ENCODE measurements at places on chromosomes 5 and 9. TPM values are rescaled to one million over a fixed set of nuclear protein-coding genes. Genes with fewer than 3 reads are reported as not detected.
A peak's percentile ranks its signal among the peaks of the same experiment; 100 is the strongest.

Gene TAS2R1
- not detected for total RNA-seq

Gene FOXD4
- not detected for total RNA-seq

Gene TPPP
- 0.13 TPM for total RNA-seq

Gene ZBTB5
- total RNA-seq = 8.3 TPM

Gene IL9
- not detected for total RNA-seq

Gene RLN2
- total RNA-seq = not detected

Gene GCNT4
- total RNA-seq = 2.8 TPM

Gene NTNG2
- 2.5 TPM for total RNA-seq

Gene MACIR
- total RNA-seq = 36.3 TPM

Gene ARL14EPL
- not detected for total RNA-seq

DNA sequence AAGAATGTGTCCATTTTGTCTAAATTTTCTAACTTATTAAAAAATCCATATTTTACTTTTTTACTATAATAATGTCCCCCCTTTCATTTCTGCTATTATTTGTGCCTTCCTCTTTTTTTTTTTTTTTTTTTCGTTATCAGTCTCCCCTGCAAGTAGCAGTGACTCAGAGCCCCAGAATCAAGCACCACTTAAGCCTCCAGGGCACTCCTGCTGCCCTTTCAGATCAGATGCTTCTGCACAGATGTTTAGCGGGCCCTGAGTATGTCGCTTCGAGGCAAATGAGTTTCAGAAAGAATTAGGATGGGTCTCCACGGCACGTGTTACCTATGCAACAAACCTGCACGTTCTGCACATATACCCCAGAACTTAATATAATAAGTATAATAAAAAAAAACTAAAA, 11.7 kb downstream of the MED7 start:
- H3K27me3 ChIP-seq = no peaks in the 10 kb centered on the region
- DNase-seq = no peak
- no peak overlapping the region for H3K4me3 ChIP-seq
- H3K27ac ChIP-seq = no peak overlapping the region
- no peaks in the 10 kb centered on the region for H3K4me1 ChIP-seq

GRCh38 chr9:118303216-118303615, 599.0 kb downstream of the TLR4 start:
- H3K27me3 ChIP-seq = no peaks in the 10 kb centered on the region
- H3K4me3 ChIP-seq = no peak overlapping the region
- no peaks in the 10 kb centered on the region for H3K4me1 ChIP-seq
- no peak overlapping the region for H3K27ac ChIP-seq

DNA sequence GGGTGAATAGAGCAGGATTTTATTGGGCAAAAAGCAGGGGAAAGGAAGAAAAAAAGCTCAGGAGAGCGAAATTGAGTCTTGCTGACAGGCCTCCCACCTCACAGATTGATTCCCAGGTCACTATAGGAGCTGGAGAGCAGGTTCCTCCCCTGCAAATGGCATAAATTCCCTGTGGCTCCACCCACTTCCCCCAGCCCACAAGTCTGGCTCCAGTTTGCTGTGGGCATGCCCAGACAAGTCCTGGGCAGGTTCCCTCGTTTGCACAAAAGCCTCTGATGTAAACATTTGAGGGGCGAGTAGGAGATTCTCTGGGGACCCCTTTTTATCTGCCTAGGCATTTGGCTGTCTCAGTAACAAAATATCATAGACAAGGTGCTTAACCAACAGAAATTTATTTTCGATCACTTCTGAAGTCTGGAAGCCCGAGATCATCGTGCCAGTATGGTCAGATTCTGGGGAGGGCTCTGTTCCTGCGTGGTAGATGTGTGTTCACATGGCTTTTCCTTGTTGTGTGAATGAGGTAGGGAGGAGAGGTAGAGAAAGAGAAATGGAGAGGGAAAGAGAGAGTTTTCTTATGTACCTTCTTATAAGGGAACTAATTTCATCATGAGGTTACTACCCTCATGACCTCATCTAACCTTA, 614.5 kb downstream of the MAT2B start:
- no peaks in the 10 kb centered on the region for H3K4me1 ChIP-seq
- H3K36me3 ChIP-seq = no peaks in the 10 kb centered on the region
- no peak overlapping the region for H3K27ac ChIP-seq
- no peak overlapping the region for H3K4me3 ChIP-seq
- DNase-seq = peak; percentile 19

DNA sequence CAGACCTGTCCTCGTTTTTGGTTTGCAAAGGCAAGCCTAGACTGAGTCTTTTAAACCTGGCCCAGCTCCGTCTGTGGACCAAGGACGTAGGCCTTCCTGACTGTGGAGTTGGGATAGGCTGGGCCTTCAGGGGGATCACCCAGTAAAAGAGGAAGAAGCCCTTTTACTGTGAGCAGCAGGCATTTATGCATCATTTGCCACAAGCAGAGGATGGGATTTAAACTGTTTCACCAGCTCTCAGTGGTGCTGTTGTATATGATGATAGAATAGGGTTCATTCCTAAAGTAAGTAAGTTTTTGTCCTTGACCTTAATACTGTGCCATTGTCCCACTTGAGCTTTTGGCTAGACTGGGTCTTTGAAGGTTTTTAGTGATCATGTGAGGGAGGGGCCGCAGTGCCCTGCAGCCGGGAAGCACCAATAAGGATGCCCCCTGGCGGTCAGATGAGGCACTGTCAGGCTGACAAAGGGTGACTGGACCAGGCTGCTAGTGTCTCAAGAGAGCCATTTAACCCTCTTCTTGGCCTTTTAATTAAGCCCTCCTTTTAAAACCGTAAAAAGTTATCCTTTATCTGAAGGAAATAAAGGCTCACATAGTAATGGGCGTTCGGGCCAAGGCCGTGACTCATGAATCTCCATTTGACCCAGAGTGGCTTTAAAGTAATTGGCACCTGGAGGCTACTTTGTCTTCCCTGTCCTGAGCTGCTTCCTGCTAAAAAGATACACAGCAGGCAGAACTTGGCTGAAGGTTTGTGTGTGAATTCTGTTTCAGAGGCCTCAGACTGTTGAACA, 74.0 kb downstream of the UBAP1 start:
- H3K27me3 ChIP-seq = no peaks in the 10 kb centered on the region
- H3K36me3 ChIP-seq = peaks cover 14% of the 10 kb centered on the region
- peak overlapping the region; percentile 89 for H3K27ac ChIP-seq
- peak; percentile 76 for DNase-seq
- peaks cover 42% of the 10 kb centered on the region for H3K4me1 ChIP-seq
- no peak overlapping the region for H3K4me3 ChIP-seq

DNA sequence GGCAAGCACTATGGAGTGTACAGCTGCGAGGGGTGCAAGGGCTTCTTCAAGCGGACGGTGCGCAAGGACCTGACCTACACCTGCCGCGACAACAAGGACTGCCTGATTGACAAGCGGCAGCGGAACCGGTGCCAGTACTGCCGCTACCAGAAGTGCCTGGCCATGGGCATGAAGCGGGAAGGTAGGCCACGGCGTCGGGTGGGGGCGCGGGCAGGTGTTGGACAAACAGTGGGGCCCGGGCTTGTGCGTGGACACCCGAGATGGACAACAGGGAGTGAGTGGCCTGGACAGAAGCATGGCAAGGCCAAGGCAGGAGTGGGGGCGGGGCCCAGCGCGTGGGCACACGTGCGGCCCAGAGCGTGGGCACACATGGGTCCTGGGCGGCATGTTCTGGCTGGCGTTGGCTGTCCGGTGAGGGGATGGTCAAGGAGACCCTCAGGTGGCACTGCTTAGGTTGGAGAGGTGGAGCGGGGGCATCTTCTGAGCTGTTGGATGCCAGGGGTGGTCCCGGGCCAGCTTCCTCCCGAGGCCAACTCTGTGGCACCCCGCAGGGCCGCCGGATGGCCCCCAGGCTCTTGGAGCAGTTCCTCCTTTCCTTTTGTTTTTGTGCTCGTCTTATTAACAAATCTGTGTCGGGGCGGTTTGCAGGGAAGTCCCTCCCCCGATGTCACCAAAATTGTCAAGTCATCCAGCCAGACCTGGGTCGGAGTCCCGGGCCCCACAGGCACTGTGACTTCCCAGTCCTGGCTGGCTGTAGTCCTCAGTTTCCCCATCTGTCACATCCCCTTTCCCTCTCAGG, 82.9 kb downstream of the RXRA start:
- H3K27ac ChIP-seq = no peak overlapping the region
- H3K36me3 ChIP-seq = no peaks in the 10 kb centered on the region
- H3K27me3 ChIP-seq = no peaks in the 10 kb centered on the region
- no peak for DNase-seq
- no peak overlapping the region for H3K4me3 ChIP-seq

DNA sequence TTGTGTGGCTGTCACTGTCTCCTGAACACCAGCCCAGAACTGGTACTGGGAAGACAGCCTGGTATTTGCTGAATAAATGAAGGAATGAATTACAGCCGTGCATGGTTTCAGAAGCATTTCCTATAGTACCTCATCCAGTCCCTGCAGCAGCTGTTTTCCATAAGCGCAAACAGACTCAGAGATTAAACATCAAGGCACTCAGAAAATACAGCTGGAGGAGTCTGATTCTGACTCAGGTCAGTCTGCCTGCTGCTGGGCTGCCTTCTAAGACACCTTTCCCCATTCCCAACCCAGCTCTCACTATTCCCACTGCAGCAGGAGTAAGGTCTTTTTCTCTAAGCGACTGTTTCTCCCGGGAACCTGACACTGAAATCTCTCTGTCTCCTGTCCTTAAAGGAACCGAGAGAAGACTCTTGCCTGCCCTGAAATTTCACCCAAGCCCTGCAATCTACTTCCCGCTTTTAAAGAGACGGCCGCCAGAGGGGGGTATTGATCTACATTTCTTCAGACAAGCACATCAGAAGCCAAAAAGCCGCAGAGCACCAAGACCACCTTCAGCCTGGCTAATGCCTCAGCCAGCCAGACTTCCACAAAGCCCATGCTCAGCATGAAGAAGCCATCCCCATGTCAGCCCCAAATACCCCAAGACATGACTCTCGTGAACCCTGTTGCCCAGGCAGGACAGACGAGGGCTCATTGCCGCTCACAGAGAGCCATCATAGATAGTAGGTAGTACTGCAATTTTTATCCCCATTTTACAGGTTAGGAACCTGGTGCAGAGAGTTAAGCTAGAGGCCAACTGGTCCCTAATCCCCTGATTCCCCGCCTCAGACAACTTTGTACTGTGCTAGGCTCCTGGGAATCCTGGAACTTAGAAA, 5.4 kb upstream of the FOXI1 start:
- no peak overlapping the region for H3K27ac ChIP-seq
- 0 out of 2 replicates have a peak, but pooled peaks cover 6% of the 10 kb centered on the region for H3K4me1 ChIP-seq
- DNase-seq = peak; percentile 79
- no peaks in the 10 kb centered on the region for H3K36me3 ChIP-seq
- H3K27me3 ChIP-seq = no peaks in the 10 kb centered on the region
- no peak overlapping the region for H3K4me3 ChIP-seq

GRCh38 chr9:126611193-126611591, 2.5 kb upstream of the LMX1B start:
- H3K27ac ChIP-seq = no peak overlapping the region
- peaks cover 33% of the 10 kb centered on the region for H3K27me3 ChIP-seq
- no peaks in the 10 kb centered on the region for H3K4me1 ChIP-seq
- no peak for DNase-seq
- no peaks in the 10 kb centered on the region for H3K36me3 ChIP-seq
- no peak overlapping the region for H3K4me3 ChIP-seq

GRCh38 chr5:79318935-79319614, 83.1 kb downstream of the JMY start:
- peak overlapping the region; percentile 56 for H3K27ac ChIP-seq
- DNase-seq = peak; percentile 88
- peaks cover 13% of the 10 kb centered on the region for H3K4me1 ChIP-seq
- H3K27me3 ChIP-seq = no peaks in the 10 kb centered on the region

- peaks cover 22% of the 10 kb centered on the region for H3K4me1 ChIP-seq
- DNase-seq = no peak
- no peaks in the 10 kb centered on the region for H3K36me3 ChIP-seq
- H3K27ac ChIP-seq = no peak overlapping the region
- H3K4me3 ChIP-seq = no peak overlapping the region
These were observed 46.1 kb downstream of the NR6A1 start for GRCh38 chr9:124725068-124725452.

- no peaks in the 10 kb centered on the region for H3K36me3 ChIP-seq
- no peak for DNase-seq
- no peaks in the 10 kb centered on the region for H3K4me1 ChIP-seq
- no peak overlapping the region for H3K27ac ChIP-seq
- no peaks in the 10 kb centered on the region for H3K27me3 ChIP-seq
These were observed 95.1 kb upstream of the TMED7 start for GRCh38 chr5:115720888-115721287.

GRCh38 chr9:115220319-115221005, 102.5 kb upstream of the TNC start:
- H3K4me1 ChIP-seq = no peaks in the 10 kb centered on the region
- no peak for DNase-seq
- H3K36me3 ChIP-seq = no peaks in the 10 kb centered on the region
- H3K27ac ChIP-seq = no peak overlapping the region

- no peak for DNase-seq
- no peaks in the 10 kb centered on the region for H3K27me3 ChIP-seq
- no peak overlapping the region for H3K27ac ChIP-seq
- H3K36me3 ChIP-seq = no peaks in the 10 kb centered on the region
These were observed 602.8 kb downstream of the IRX1 start for GRCh38 chr5:4198461-4198860.

- H3K27ac ChIP-seq = no peak overlapping the region
- H3K4me1 ChIP-seq = peaks cover 18% of the 10 kb centered on the region
- no peaks in the 10 kb centered on the region for H3K27me3 ChIP-seq
- peaks cover 20% of the 10 kb centered on the region for H3K36me3 ChIP-seq
These were observed 11.3 kb downstream of the C5orf15 start for GRCh38 chr5:133957080-133957479.
